ENCODE measurements at places on chromosomes 13 and 19.

DNA sequence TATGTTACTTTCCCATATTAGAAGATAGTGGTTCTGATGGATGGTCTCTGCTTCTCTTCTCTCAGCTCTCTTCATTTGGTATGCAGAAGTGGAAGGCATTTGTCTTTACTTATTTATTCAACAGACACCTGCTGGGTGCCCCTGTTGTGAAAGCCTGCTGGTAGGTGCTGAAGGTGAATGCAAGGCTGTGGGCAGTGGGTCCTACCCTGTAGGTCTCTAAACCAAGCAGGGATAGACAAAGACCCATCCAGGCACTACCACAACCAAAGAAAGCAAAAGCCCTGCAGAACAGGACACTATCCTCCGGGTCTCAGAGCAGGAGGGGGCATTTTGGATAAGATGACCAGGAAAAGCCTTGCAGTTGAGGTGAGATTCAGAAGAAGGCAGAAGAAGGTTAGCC, 106.1 kb downstream of the STARD13 start:
- no peak for DNase-seq

DNA sequence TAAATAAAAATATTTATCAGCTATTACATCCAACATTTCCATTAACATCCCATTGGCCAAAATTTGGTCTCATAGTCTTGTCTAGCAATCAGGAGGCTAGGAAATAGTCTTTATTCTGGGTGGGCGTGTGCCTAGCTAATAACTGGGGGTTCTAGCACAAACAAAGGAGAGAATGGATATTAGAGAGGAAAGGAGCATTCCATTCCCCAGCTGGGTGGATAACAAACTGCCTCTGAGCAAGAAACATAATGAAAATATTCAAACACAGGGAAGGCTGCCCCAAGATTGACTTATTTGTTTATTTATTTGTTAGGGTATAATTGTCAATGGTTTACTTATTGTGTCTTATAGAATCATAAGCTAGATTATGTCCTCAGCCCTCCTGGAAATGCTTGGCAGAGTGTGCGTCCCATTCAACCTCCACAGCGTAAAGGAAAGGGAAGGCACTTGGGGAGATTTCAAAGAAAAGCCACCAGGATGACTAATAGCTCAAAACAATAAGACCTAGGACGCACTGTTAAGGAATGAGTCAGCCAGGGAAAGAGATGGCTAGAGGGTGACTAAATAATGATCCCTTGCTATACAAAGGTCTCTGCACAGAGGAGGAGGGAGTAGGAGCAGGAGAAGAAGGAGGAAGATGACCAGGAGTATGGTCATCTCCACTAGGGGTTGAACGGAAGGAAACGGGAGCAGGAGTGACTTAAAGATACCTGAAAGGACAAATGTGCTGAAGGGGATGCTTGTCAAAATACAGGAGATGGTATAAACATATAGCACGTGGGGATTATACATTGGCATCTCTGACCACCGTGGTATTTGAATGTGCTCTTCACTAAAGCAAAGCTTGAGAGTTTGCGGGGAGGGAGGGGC, 23.5 kb upstream of the USP12 start:
- no peak for DNase-seq

- DNase-seq, result no peak
Measured at GRCh38 chr19:41621226-41621625, 5.6 kb downstream of the CEACAM4 start.

GRCh38 chr13:46803586-46803985, 6.6 kb upstream of the ESD start:
- DNase-seq, result no peak

- DNase-seq, result no peak
Measured at GRCh38 chr13:78998630-78999315, 339.8 kb upstream of the OBI1 start.

DNA sequence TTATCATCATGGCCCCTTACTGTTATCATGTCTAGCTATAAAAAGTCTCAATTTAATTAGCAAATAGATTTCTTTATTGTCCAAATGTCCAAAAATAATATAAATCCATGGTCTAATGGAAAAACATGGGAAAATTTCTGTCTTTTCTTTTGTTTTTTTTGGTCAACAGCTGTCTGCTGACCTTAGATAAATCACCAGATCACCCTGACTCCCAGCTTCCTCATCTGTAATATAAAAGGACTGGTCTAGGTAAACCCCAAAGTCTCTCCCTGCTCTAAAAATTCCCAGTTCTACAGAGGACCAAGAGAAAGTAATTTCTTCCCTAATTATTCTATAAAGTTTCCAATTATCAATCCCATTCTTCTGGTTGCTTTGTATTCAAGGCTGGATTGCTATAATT, 30.7 kb upstream of the RCBTB2 start:
- no peak for DNase-seq

DNA sequence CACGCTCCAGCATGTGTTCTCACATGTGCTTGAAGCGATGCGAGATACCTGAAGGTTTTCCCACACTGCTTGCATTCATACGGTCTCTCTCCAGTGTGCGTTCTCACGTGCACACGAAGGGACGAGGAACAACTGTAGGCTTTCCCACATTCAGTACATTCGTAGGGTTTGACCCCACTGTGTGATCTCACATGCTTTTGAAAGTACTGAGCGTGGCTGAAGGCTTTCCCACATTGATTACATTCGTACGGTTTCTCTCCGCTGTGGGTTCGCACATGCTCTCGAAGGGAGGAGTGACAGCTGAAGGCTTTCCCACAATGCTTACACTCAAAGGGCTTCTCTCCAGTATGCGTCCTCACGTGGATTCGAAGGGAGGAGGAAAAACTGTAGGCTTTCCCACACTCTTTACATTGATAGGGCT, 11.3 kb downstream of the ZNF77 start:
- DNase-seq, result no peak

- no peak for DNase-seq
Measured at GRCh38 chr13:27619093-27619727, 1.1 kb downstream of the LNX2 start.

- no peak for DNase-seq
Measured at GRCh38 chr13:36914648-36915047, 5.4 kb downstream of the SMAD9 start.

- no peak for DNase-seq
Measured at GRCh38 chr13:50359779-50360178, 344.5 kb downstream of the KCNRG start.

DNA sequence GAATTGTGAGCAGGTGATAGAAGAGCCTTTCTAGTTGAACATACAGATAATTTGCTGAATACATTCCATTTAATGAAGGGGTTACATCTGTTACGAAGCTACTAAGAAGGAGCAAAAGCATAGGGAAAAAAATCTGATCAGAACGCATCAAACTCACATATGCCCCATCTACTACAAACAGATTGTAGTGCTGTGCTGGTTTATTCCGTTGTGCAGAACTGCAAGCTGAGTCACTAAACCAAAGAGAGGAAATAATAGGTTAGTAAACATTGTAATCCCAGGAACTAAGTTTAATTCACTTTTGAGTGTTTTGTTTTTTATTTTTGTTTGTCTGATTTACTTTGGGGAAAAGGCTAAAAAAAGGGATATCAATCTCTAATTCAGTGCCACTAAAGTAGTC, 136.3 kb downstream of the CDK8 start:
- DNase-seq, result no peak

DNA sequence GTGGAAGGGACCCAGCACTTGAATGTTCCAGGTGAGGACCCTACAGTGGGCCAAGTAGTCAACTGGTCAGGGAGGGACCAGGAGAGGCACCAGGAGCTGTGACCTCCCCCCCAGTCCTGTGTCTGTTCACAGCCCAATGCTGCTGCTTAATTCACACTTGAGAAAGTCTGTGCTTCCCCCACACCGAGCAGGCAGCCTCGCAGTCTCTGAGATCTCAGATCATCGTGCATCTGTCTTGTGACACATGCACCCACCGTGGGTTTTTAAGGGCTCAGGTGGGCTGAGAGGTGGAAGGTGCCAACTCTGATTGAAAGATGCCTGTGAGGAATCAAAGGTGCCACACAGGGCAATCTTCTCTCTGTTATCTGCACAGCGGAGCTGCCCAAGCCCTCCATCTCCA, 6.2 kb downstream of the CEACAM5 start:
- no peak for DNase-seq

DNA sequence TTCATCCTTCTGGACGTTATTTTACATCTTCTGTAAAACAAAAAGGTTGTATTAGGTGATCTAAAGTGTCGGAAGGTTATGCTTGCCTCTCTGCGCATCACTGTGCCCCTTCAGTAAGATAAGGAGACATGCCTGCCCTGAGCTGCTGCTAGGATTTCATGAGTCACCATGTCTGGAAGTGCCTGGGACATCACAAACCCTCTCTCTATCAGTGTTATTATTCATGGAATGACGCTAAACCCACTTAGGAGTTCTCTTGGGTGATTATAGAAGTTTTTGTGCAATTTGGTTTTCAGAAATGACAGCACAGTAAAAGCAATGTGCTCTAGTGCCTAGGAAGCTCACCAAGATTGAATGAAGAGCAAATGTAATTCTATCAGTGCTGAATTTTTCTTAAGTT, 617.7 kb downstream of the DCT start:
- no peak for DNase-seq

DNA sequence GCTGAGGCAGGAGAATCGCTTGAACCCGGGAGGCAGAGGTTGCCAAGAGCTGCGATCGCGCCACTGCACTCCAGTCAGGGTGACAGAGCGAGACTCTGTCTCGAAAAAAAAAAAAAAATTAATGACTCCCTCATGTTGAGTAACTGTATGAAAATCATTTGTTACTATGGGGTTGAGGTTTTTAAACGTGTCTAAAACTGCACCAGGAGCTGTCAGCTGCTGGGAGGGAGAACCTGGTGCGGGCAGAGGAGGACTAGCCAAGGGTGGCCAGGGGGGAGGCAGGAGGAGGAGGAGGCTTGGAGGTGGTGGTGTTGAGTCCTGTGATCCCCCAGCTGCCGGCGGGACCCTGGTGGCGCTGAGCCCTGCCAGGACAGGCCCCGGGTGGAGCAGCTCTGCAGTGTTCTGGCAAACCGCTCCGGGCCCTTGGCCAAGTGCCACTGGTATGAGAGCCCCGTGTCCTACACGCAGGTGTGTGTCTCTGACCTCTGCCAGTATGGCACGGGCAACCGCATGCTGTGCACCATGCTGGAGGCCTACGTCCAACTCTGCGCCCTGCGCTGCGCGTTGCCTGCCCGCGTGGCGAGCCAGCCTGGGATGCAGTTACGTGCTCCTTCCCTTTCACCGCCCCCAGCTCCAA, 17.1 kb upstream of the FXYD3 start:
- DNase-seq, result no peak

GRCh38 chr19:48633148-48634035, 3.8 kb downstream of the DBP start:
- no peak for DNase-seq

DNA sequence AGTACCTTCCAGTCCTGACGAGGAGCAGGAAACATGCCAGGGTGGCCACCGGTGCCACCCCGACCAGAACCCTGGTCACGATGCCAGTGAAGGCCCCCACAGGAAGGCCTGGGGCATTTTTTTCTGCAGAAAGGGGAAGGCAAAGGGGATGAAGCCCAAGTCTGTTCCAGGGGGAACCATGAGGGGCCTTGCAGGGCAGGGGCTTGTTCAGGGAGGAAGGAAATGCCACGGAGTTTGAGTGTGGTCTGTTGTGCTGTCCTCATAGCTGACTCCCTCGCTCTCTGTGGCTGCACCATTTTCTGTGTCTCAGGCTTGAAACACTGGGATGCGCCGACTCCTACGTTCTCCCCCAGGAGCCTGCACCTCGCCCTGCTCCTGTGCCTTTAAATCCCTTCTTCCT, 27.5 kb upstream of the CEACAM1 start:
- DNase-seq, result no peak

GRCh38 chr13:32883474-32883873, 132.7 kb upstream of the KL start:
- no peak for DNase-seq

DNA sequence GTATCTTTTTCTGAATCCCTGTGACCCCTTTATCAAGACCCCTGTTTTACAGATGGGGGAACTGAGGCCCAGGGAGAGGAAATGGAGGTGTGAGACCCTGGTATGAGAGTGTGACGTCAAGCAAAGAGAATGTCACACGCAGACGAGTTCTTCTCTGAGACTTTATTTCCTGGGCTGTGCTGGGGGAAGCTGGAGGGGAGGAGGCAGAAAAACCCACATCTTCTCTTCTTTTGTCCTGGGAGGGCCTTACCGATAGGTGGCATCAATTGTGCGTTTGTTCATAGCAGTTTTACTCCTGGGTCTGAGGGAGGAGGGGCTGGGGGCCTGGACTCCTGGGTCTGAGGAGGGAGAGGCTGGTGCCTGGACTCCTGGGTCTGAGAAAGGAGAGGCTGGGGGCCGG, 4.9 kb upstream of the KLK15 start:
- DNase-seq, result no peak

- no peak for DNase-seq
Measured at GRCh38 chr19:38678217-38678890, 30.9 kb downstream of the ACTN4 start.

GRCh38 chr13:19759669-19760068, 23.1 kb downstream of the PSPC1 start:
- DNase-seq, result no peak

DNA sequence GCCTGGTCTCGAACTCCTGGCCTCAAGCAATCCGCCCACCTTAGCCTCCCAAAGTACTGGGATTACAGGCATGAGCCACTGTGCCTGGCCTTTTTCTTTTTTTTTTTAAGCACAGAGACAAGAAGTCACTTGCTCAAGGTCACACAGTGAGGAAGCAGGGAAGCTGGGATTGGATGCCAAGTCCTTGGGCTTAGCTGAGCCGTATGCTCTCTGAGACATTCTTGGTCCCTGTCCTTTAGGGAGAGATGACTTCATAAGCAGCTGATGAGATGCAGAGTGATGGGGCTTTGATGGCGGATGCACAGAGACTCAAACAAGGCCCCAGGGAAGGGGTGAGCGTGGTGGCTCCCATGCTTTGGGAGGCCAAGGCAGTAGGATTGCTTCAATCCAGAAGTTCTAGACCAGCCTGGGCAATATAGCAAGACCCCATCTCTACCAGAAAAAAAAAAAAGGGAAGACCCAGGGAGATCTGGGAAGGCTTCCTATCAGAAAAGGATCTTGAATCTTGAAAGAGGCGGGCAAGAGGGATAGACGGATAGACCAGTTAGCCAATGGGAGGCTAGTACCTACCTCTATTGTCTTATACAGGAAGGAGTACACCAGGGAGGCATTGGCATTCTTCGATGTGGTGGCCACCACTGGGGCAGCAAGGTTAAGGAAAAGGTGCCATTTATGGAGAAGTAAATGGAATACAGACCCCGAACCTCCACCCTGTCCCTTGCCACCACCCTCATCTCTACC, 3.9 kb downstream of the AP1M2 start:
- DNase-seq, result no peak

- DNase-seq, result no peak
Measured at GRCh38 chr19:342801-343421, 1.7 kb downstream of the MIER2 start.

DNA sequence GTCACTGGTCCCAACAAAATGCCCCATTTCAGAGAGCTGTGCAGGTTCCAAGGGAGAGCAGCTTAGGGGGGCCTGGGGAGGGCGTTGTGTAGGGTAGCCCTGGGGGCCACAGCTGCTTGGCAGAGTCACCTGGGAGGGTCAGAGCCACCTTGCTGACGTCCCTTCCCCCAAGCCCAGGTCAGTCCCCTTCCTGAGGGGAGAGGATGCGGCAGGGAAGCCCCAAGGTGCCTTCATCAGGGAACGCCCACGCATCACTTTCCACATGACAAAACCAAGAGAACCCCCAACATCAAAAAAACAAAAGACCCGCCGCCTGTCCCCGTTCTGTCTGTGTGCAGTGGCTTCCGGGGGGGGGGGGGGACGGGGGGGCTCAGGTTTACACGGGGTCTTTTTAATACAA, 5.3 kb upstream of the UQCR11 start:
- no peak for DNase-seq

- peak; percentile 88 for DNase-seq
Measured at GRCh38 chr13:28718543-28719226, at the start of gene SLC46A3. Gene SLC46A3 (minus strand): TSS chr13:28718970. CDS start chr13:28717998, 972 bp downstream.
